ENCODE measurements at places on chromosomes 5 and 9. TPM values are rescaled to one million over a fixed set of nuclear protein-coding genes. Genes with fewer than 3 reads are reported as not detected.

CAMK2A gene
- not detected for total RNA-seq

ENDOG gene
- 9.6 TPM for total RNA-seq

SPAG8 gene
- total RNA-seq = 0.99 TPM

LCN10 gene
- total RNA-seq = 0.30 TPM

All from CD4-positive, CD25-positive, alpha-beta regulatory T cell (primary cell).